ENCODE measurements at places on chromosomes 13 and 19.
A peak's percentile ranks its signal among the peaks of the same experiment; 100 is the strongest.

DNA sequence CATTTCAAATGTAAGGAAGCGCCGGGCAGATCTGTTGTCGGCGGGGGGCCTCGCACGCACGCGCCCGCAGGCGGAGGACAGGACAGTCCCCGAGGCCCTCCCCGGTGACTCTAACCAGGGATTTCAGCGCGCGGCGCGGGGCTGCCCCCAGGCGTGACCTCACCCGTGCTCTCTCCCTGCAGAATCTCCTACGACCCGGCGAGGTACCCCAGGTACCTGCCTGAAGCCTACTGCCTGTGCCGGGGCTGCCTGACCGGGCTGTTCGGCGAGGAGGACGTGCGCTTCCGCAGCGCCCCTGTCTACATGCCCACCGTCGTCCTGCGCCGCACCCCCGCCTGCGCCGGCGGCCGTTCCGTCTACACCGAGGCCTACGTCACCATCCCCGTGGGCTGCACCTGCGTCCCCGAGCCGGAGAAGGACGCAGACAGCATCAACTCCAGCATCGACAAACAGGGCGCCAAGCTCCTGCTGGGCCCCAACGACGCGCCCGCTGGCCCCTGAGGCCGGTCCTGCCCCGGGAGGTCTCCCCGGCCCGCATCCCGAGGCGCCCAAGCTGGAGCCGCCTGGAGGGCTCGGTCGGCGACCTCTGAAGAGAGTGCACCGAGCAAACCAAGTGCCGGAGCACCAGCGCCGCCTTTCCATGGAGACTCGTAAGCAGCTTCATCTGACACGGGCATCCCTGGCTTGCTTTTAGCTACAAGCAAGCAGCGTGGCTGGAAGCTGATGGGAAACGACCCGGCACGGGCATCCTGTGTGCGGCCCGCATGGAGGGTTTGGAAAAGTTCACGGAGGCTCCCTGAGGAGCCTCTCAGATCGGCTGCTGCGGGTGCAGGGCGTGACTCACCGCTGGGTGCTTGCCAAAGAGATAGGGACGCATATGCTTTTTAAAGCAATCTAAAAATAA lies 18.2 kb downstream of the IL17D start:
- DNase-seq: no peak

DNA sequence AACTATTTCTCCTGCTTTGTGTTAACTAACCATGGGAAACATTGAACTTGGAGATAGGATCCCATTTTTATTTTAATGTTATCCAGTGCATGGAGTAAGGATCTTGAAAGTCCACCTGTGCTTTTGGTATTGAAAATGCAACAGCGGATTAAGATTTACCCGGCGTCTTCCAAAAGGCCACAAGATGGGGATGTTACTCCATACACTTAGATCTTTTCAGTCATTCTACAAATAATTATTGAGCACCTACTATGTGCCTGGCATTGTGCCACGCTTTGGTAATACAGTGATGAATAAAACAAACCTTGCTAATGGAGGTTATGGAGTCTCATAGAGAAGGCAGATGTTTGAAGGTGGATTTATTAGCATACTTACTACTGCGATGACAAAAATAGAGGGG lies 56.9 kb downstream of the RFC3 start:
- no peak for DNase-seq

- DNase-seq: no peak
These were observed 88.4 kb downstream of the DNAJC15 start for GRCh38 chr13:43111559-43112400.

- DNase-seq: no peak
These were observed 29.4 kb upstream of the PTPRS start for GRCh38 chr19:5369962-5370367.

DNA sequence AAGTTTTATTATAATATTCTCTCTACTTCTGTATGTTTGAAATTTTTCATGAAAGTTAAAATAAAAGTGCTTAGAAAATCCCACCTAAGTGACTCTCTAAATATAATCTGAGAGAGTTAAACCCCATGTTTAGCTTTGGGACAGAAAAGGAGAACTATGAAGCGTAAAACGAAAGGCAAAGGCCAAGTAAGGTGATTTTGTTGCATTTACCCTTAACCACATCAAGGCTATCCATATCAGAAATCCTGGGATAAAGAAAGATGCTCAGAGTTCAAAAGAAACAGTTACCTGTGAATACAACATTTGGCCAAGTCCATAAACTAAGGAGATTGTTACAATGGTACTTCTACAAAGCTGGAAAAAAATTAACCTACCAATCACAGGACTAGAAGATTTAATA lies 31.3 kb downstream of the UBL3 start:
- DNase-seq: no peak

GRCh38 chr19:49338691-49339300 lies 3.6 kb downstream of the CD37 start:
- no peak for DNase-seq

DNA sequence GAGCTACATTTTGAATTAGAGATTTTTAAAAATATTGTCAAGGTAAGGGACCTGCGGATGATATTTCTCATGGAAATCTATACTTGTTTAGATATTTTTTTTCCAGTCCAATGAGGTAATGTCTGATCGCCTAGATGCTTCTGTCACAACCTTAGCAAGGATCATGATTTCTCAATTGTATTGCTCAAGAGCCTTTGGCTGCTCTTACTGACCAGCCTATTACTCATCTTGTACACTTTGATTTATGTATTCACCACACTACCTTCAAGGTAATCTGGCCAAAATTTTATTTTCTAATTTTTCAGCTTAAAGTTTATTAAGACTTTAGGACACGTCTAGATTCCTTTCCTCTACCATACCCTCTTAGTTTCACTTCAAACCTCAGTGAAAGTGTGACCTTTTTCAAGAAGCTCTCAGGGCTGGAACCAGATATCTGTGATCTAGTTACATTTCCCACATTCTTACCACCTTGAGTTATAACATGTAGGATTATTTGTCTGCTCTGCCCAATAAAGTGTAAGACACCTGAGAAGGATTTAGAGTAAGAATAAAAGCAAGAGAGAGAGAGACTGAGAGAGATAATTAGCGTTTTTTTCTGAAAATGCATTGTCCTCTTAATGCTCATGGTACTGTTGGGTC lies 197.1 kb downstream of the ITGBL1 start:
- DNase-seq: peak; percentile 46

- DNase-seq: no peak
These were observed 25.5 kb downstream of the TSSK6 start for GRCh38 chr19:19489804-19490204.

DNA sequence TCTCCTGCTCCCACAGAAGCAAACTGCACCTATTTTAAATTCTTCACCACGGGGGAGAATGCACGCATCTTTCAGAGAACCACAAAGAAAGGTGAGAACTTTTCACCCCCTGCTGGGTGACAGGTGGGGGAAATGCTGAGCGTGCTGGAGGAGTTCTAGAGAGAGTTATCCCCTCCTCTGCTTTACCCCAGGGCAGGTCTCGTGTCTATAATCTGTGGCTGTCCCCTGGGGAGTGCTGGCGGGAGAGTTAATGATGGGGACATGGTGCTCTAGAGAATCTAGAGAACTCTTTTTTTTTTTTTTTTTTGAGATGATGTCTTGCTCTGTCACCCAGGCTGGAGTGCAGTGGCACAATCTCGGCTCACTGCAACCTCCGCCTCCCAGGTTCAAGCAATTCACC lies 6.8 kb downstream of the CACNG6 start:
- no peak for DNase-seq

DNA sequence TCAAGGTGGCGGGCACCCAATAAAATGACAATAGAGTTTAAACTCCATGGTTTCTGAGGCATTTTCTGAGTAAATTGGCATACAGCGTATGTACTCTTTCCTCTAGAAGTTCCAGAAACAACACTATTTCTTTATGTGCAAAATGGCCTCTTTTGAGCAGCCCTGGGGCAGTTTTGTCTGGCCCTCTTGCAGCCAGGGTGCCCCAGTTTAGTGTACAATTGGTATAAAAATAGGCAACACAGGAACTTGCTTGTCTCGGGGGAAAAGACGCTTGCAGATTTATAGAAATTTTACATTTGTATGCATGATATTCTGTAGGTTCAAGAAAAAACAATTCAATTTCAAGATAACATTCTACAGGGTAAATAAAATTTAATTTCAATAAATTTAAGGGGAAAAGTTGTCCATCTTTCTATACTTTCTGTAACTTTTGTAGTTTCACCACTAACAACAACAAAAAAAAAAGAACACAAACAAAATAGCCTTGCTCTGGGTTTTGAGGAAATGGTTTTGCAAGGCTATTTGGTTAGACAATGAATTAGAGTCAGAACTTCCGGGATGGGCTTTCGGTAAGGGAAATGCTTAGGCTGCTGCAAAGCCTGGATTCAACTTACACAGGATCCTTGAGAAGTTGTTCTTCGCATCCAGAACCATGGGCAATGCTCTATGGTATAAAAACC lies 45.3 kb downstream of the LRCH1 start:
- no peak for DNase-seq

DNA sequence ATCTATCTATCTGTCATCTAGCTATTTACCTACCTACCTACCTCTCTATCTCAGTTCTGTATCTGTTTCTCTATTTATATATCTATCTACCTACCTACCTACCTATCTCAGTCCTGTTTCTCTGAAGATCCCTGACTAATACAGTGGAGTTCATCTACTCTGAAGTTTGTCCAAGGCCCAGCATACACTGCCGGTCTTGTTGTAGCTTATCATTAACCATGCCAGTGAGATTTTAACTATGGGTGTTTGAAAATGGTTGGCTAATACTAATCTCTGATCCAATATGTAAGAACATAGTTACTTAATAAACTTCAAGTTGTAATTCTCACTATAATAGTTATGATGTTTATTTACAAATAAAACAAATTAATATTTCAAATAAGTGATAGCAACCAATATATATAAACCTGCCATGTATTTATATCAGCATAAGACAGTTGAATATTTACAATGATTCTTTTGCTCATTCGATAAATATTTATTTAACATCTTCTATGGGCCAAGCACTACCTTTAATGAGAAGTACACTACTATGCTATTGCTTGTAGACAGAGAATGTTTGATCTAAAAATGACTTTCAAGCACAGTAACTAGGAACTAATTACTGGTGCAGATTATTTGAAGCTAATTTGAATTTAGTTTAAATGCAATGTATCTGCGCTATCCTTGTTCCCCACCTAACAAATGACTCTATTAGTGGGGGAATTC lies 242.1 kb downstream of the KLF5 start:
- no peak for DNase-seq

DNA sequence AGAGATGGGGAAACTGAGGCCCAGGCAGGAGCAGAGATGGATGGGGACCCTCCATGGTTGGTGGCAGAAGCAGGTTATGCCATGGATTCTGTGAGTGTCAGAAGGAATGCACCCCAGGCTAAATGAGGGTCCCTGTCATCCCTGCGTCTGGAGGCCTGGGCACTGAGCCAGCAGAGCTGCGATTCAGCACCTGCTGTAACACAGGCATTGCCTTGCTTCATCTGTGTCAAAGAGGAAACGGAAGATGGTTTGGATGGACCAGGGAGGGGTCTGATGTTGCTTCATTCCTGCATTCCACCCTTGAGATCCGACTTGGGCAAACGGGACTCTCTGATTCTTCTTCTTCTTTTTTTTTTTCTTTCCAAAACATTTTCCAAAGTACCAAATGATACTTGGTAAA lies 1.2 kb downstream of the C5AR1 start:
- DNase-seq: no peak

DNA sequence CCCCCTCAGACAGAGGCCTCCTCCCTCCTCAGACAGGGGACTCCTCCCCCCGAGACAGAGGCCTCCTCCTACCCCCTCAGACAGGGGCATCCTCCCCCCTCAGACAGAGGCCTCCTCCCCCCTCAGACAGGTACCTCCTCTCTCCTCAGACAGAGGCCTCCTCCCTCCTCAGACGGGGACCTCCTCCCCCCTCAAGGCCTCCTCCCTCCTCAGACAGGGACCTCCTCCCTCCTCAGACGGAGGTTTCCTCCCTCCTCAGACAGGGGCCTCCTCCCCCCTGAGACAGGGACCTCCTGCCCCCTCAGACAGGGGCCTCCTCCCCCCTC lies 13.9 kb downstream of the C3 start:
- DNase-seq: no peak

DNA sequence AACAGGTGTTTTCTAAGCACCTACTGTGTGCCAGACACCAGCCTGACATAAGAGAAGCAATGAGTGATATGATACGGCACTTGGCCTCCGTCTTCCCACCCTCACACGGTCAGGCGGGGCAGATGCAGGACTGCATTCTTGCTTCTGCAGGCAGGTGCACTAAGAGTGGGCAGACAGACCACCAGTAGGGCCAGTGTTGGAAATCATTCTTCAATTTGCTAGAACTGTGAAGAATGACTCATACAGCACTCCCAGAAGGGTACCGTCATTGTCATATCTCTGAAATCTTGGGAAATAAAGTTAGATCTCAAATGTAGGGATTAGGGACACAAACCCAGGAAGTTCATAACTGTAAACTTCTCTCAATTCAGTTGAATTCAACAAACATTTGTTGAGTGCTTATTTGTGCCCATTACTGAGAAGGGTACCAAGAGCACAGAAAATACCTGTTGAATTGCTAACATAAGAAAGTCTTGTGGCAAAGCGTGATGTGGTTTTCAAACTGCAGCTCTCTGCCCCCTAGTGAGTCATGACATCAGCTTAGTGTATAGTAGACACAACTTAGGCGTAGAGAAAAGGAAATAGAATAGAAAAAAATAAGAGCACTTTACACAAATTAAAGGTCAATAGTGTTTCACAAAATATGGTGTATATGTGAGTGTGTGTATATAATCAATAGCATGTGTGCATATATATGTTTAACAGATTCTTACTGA lies 76.1 kb downstream of the TEX26 start:
- no peak for DNase-seq

DNA sequence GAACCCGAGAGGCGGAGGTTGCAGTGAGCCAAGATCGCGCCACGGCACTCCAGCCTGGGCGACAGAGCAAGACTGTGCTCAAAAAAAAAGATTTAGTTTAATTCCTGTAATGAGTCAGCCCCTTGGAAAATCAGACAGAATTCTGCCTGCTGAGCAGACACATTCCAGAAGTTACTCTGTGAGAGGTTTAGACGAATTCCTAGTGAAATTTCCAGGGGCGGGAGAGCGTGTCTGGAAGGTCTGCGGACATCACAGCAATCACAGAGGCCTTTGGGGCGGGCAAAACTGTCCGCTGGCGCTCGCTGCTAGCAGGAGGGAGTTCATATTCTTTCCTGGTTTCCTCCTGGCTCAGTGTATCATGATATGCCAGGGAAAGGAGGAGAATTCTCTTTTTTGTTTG lies 17.5 kb downstream of the MISP start:
- no peak for DNase-seq

- no peak for DNase-seq
These were observed 44.3 kb upstream of the KLF2 start for GRCh38 chr19:16280306-16280705.

DNA sequence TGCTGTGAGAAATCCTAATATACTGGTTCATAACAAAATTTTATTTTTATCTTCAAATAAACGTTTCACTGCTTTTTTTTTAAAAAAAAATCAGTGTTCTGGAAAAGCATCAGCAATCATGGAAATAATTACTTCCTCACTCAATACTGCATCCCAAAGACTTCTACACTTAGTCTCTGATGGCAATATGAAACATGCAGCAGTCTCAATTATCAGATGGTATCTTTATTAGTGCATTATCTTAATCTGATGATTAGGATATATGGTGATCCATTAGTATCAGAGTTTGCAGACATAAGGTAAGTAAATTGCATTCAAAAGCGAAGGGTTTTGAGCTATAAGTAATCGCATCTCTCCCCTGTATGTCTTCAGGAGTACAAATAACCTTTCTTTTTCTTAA lies 218.3 kb upstream of the EDNRB start:
- no peak for DNase-seq
